Activated CD4-positive, alpha-beta T cell treated with anti-CD3 and anti-CD28 coated beads for 24 hours (primary cell): ENCODE measurements at places on chromosomes 1 and 21.

GRCh38 chr1:74266001-74266400, 30.8 kb downstream of the TNNI3K start:
- DNase-seq, result no peak

DNA sequence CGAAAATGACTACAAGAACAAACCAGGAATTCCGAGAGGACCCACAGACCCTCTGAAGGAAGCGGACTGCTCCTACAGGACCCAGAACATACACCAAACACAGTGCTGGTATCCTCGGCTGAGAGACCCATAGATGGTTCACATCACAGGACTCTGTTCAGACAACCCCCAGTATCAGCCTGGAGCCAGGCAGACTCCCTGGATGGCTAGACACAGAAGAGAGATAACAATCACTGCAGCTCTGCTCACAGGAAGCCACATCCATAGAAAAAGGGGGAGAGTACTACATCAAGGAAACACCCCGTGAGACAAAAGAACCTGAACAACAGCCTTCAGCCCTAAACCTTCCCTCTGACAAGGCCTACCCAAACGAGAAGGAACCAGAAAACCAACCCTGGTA, 434.0 kb upstream of the NR5A2 start:
- DNase-seq, result no peak

GRCh38 chr1:205069371-205070125, 14.7 kb downstream of the TMEM81 start:
- DNase-seq, result no peak

DNA sequence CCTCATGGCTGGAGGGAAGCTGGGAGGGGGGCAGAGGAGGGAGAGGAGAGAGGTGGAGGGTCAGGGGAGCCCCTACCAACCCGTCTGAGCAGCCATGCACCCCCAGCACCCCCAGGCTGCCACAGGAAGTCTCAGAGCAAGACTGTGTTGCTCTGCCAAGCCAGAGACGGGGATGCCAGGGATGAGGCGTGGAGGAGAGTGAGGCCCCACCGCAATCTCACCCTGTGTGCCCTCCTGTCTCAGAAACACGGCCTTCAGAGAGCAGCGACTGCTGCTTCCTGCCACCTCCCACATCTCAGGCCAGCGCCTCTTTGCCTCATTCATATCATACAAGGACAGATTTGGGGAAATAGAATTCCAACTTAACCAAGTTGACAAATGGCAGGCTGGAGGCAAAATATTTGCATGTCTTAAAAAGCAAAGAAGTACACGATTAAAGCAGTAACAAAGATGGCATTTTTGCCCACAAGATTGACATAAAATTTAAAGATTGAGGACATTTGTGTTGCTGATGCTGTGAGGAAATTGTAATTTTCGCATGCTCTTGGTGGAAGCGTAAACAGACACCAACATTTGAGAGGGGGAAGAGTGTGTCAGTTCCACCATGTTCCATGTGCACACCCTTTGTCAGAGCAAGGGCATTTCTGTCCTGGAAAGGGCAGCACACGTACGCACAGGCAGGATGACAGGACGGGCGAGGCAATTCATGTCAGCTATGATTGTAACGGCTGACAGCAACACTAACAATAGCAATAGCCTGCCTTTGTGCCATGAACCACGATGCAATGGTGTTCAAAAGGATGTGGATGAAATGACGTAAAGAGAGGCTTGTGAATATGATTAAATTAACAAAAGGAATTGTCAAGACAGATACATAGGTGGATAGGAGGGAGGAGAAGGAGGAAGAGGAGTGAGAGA, 59.0 kb upstream of the BACE2 start:
- no peak for DNase-seq

DNA sequence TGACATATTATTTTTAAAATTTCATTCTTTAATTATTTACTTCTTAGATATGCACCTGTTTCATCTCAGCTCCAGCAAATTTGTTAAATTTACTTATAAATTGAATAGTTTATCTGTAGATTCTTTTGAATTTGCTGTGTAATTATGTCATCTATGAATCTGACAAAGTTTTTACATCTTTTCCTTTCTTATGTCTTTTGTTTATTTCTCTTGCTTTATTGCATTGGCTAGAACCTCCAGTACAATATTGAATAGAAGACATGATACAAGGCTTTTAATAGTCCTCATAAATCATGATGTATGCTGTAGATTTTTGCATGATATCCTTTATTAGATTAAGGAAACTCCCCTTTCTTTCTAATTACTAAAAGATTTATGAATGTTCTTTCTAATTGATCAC, 20.8 kb downstream of the CR1 start:
- no peak for DNase-seq

- no peak for DNase-seq
Measured at GRCh38 chr1:52660807-52661206, 27.8 kb downstream of the SHISAL2A start.

DNA sequence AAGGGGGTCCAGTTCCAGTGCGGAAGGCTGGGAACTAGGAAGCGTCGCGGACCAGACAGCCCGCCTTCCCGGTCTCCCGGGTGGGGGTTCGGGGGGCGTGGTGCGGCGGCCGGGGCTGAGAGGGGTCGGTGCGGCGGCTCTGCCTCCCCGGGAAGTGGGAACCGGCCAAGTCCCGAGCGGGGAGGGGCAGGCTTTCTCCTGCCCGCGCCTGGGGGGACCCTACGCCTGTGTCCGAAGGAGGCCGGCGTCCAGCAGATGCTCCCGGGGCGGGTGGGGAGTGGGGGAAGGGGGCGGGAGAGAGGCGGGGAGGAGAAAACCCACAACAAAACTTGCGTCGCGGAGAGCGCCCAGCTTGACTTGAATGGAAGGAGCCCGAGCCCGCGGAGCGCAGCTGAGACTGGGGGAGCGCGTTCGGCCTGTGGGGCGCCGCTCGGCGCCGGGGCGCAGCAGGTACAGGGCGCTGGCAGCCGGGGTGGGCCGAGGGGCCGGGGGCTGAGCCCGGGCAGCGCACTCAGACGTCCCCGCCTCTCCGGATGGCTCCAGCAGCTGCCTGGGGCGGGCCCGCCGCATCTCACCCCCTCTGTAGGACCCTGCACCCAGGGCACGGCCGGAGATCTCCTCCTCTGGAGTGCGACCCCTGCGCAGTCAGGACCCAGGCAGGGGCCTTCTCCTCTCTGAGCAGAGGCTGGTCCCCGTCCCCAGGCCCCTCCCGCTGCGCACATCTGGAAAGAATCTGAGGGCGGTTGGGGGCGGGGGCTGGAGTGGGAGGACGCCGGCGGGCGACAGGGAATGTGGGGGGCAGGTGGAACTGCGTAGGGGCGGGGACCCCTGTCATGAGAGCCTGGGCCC, at the start of gene PODN:
Gene PODN, plus strand, starts transcription at position 355 of the 849 bp plus-strand sequence. CDS start 7,643 bp downstream, outside the sequence.
- DNase-seq, result no peak

GRCh38 chr1:89999628-90000027, 4.7 kb downstream of the ZNF326 start:
- no peak for DNase-seq

DNA sequence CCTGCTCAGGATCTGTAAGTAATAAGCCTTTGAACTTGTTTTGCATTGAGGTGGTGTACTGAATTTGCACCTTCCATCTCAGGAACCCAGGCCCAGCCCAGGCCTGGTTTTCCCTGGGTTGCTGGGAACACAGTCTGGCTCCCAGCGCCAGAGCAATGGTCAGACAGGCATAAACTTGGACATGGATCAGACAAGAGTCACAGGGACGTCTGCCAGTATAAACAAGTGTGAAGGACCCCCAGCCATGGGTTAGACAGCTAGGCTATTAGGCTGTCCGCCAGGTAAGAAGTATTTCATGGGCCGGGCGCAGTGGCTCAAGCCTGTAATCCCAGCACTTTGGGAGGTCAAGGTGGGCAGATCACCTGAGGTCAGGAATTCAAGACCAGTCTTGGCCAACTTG, 5.5 kb downstream of the IFNLR1 start:
- DNase-seq, result no peak

GRCh38 chr1:47782414-47783166, 214.6 kb downstream of the TRABD2B start:
- DNase-seq, result no peak

- DNase-seq, result no peak
Measured at GRCh38 chr1:1079408-1080121, 5.5 kb upstream of the RNF223 start.

GRCh38 chr1:246919902-246920301, 11.8 kb downstream of the AHCTF1 start:
- no peak for DNase-seq

DNA sequence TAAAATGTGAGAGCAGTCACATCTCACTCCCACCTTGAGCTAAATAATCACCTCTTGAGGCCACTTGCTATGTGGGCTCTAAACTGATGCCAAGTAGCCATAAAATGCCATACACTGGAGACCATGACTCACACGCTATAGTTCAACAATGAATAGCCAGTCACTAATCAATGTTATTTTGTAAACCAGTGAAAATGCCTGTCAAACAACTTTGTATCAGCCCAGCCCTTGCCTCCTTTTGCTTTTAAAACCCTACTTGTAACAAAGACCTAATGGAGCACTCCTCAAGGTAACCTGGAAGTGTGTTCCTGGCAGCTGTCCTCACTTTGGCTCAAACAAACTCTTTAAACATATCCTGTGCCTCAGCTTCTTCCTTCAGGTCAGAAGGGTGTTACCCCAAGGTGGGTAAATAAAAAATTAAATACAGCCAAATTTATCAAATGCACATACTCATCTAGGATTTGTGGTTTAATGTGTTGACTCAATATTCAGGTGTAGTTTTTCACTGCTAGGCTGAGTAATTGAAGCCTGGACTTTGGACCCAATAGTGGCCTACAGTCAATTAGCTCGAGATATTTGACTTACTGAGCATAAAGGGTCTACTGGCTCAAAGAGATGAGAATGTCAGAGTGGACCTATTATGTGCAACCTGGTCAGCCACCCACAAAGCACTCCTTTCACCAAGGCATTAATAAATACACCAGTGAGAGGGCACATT, 154.3 kb downstream of the COQ8A start:
- DNase-seq, result no peak

- no peak for DNase-seq
Measured at GRCh38 chr1:91172541-91172940, 150.7 kb upstream of the ZNF644 start.

DNA sequence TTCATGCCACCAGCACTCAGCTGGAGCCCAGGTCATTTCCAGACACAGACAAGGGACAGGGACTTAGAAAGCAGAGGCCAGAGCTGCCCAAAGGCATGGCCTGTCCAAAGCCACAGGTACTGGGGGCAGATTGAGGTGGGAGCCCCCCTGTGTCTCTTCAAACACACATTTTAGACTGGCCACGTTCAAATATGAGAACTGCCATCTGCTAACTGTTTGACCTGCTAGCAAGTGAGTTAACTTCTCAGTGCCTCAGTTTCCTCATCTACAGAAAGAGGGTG, 862 bp upstream of the LEFTY2 start:
- no peak for DNase-seq

- no peak for DNase-seq
Measured at GRCh38 chr1:184062640-184063286, 11.2 kb downstream of the TSEN15 start.

- no peak for DNase-seq
Measured at GRCh38 chr1:234109840-234110239, 205.4 kb downstream of the SLC35F3 start.

GRCh38 chr21:26964170-26964778, 2.6 kb downstream of the ADAMTS5 start:
- DNase-seq, result no peak

GRCh38 chr1:98388441-98388840, 273.1 kb upstream of the SNX7 start:
- no peak for DNase-seq

DNA sequence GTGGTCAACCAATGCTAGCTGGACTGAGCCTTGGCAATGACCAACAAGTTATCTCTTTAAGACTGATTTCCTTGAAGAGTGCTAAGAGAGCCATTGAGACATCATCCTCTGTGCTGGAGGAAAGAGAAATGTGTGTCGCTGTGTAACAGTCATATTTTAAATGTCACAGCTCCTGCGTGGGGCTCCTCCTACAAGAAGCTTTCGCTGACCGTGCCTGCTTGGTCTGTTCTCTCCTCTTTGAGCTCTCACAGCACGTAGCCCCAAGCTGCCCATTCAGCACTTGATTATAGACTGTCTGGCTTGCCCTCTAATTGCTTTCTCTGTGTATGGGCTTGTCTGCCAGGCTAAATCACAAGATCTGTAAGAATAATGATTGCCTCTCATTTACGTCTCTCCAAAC, 221.3 kb downstream of the FOXD2 start:
- DNase-seq, result no peak

DNA sequence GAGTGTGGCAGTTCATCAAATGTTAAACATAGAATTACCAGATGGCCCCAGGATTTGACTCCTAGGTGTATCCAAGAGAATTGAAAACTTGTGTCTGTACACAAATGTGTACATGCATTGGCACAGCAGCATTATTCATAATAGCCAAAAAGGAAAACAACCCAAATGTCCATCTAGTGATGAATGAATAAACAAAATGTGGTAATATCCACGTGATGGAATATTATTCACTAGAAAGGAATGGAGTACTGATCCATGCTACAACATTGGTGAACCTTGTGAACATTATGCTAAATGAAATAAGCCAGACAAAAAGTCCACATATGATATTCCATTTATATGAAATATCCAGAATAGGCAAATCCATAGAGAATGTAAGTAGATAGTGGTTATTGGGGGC, 77.7 kb downstream of the RAVER2 start:
- DNase-seq, result no peak
